Spinal cord (tissue), 10 donors: ENCODE measurements at places on chromosomes 3 and 15. TPM values are rescaled to one million over a fixed set of nuclear protein-coding genes. Genes with fewer than 3 reads are reported as not detected.

The KNL1 gene
- total RNA-seq = 13.7 TPM

- H3K27me3 ChIP-seq = no peaks in the 10 kb centered on the region
- H3K36me3 ChIP-seq = peaks cover 5% of the 10 kb centered on the region
- DNase-seq = no peak
- H3K4me3 ChIP-seq = no peak overlapping the region
- no peaks in the 10 kb centered on the region for H3K4me1 ChIP-seq
Observed at GRCh38 chr3:187261541-187261969, 30.0 kb downstream of the MASP1 start.

DNA sequence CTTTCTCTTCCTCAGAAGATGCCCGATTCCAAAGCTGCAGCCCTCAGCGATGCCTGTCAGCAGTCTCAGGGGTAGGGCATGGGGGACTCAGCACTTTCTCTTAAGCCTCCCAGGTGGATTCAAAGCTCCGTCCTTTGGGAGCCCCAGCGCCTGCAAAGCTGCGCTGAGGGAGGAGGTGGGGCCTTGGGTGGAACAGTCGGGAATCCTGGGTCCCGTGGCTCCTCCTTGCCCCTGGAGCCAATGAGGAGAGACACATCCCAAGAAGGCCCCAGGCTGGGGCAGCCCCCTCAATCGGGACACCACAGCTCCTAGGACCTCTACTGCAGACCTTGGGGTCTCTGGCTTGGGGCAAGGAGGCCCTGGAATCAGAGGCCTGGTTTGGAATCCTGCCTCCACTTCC is 227.5 kb upstream of the IGF1R start:
- peaks cover 26% of the 10 kb centered on the region for H3K27me3 ChIP-seq
- no peak for DNase-seq
- no peak overlapping the region for H3K27ac ChIP-seq
- H3K4me1 ChIP-seq = peaks cover 29% of the 10 kb centered on the region

GRCh38 chr3:18454766-18455165 is 29.6 kb upstream of the SATB1 start:
- DNase-seq = no peak
- H3K27ac ChIP-seq = no peak overlapping the region
- no peaks in the 10 kb centered on the region for H3K27me3 ChIP-seq
- H3K36me3 ChIP-seq = no peaks in the 10 kb centered on the region
- no peak overlapping the region for H3K4me3 ChIP-seq
- no peaks in the 10 kb centered on the region for H3K4me1 ChIP-seq

The PRTG gene
- 11.9 TPM for total RNA-seq

The CRELD1 gene
- total RNA-seq = 36.1 TPM

DNA sequence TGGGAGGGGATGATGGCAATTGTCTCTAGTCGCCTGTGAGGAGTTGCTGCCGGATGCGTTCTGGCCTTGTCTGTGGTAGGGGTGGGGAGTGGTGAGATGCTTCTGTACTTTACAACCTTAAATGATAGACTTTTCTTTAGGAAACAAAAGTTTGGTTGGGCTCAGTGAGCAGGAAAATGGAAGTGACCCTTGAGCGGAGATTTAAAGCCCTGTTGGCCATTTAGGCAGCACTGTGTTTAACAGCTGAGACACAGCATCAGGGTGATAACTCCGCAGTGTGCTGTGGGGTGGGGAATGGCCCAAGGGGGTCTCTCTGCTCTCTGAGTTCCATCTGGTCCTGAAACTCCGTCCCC is 36.6 kb downstream of the SPSB4 start:
- no peaks in the 10 kb centered on the region for H3K27me3 ChIP-seq
- no peak overlapping the region for H3K4me3 ChIP-seq
- H3K4me1 ChIP-seq = peaks cover 60% of the 10 kb centered on the region
- H3K27ac ChIP-seq = no peak overlapping the region
- H3K36me3 ChIP-seq = peaks cover 2% of the 10 kb centered on the region
- DNase-seq = no peak

- no peak overlapping the region for H3K4me3 ChIP-seq
- no peaks in the 10 kb centered on the region for H3K27me3 ChIP-seq
- DNase-seq = no peak
- peaks cover 23% of the 10 kb centered on the region for H3K4me1 ChIP-seq
- H3K36me3 ChIP-seq = peaks cover 17% of the 10 kb centered on the region
Observed at GRCh38 chr15:65916041-65916663, 46.9 kb downstream of the RAB11A start.

The ROBO2 gene
- 75.0 TPM for total RNA-seq

DNA sequence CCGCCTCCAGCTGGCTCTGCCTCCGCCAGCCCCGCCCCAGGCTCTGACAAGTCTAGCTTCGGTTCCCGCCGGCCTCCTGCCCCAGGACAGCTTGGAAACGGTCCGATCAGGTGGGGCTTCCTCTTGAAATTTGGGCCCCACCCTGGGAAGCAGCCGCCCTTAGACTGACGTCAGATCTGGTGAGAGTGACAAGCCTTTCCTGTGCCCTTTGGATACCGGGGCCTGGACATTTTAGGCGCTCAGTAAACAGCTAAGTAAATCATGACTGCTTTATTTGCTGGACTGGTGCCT is 378 bp upstream of the HYAL3 start:
- peak overlapping the region; percentile 97 for H3K27ac ChIP-seq
- H3K4me1 ChIP-seq = peaks cover 59% of the 10 kb centered on the region
- H3K36me3 ChIP-seq = peaks cover 42% of the 10 kb centered on the region
- no peak for DNase-seq
- no peaks in the 10 kb centered on the region for H3K27me3 ChIP-seq

- H3K27ac ChIP-seq = no peak overlapping the region
- no peaks in the 10 kb centered on the region for H3K27me3 ChIP-seq
- DNase-seq = no peak
- peaks cover 3% of the 10 kb centered on the region for H3K4me1 ChIP-seq
- no peak overlapping the region for H3K4me3 ChIP-seq
Observed at GRCh38 chr3:42214064-42214463, 51.9 kb downstream of the CCK start.

The ITIH4 gene
- total RNA-seq = 41.9 TPM

DNA sequence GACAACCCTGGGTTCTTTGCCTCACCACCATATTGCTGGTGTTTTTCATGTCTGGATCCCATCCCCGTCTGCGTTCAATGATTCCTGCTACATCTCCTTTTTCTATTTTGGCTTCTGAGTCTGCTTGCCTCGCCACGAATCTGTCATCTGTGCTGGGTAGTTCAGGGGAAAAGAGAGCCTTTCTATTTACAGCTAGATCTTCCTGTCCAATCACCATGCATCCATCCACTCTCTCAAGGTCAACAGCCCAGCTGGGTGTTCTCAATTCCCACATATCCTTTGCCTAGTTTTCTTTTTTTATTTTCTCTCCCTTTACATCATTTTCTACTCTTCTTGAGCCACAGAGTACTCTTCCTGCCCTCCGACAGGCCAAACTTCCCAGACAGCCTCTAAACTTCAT is 104.8 kb upstream of the RAD18 start:
- peaks cover 17% of the 10 kb centered on the region for H3K36me3 ChIP-seq
- no peak for DNase-seq
- H3K4me1 ChIP-seq = peaks cover 8% of the 10 kb centered on the region
- no peak overlapping the region for H3K27ac ChIP-seq
- no peak overlapping the region for H3K4me3 ChIP-seq

DNA sequence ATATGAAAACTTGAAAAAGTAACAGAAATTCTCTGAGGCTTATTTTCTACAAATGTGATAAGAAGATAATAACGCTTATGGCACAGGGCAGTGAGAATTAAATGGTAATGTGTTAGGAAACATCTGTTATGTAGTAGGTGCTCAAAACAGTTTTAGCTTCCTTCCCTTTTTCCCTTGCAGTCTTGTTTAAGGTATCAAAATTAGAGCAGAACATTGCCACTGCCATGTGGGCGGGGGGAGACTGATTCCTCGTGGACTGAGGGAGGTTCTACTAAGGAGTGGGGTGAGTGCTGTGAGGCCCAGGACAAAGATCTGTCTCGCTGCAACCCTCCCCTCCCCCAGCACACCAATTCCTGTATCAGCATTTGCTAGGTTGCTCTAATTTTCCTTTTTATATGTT is 702.4 kb downstream of the TUSC7 start:
- no peaks in the 10 kb centered on the region for H3K27me3 ChIP-seq
- H3K4me3 ChIP-seq = no peak overlapping the region
- no peaks in the 10 kb centered on the region for H3K4me1 ChIP-seq
- DNase-seq = no peak
- no peak overlapping the region for H3K27ac ChIP-seq
- H3K36me3 ChIP-seq = no peaks in the 10 kb centered on the region

The ANKRD63 gene
- total RNA-seq = not detected

The RTP1 gene
- total RNA-seq = 0.61 TPM

The DAG1 gene
- 48.7 TPM for total RNA-seq

GRCh38 chr3:13372126-13372525 is 48.0 kb downstream of the NUP210 start:
- no peak overlapping the region for H3K4me3 ChIP-seq
- no peak overlapping the region for H3K27ac ChIP-seq
- H3K27me3 ChIP-seq = no peaks in the 10 kb centered on the region
- H3K36me3 ChIP-seq = peaks cover 70% of the 10 kb centered on the region

The AADACL2 gene
- not detected for total RNA-seq

- no peaks in the 10 kb centered on the region for H3K4me1 ChIP-seq
- H3K27me3 ChIP-seq = no peaks in the 10 kb centered on the region
- peaks cover 17% of the 10 kb centered on the region for H3K36me3 ChIP-seq
- H3K27ac ChIP-seq = no peak overlapping the region
- no peak for DNase-seq
- H3K4me3 ChIP-seq = no peak overlapping the region
Observed at GRCh38 chr3:134346744-134347143, 27.5 kb downstream of the AMOTL2 start.

DNA sequence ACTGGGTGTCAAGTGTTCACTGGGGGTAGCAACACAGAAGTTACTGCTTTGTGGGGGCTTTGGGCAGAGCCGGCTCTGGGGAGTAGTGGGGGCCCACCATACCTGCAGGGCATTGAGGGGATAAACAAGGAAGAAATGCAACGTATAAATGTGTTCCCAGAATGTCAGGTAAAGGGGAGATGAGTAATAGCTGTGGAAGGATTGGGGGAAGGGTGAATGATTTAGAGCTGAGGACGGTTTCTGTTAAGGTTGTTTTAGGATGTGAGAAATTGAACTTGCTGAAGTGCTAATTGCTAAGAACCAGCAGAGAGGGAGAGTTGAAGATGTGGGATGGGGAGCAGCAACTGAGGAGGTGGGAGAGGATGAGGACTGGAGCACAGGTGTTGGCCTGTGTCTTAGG is 10.7 kb downstream of the SCG5 start:
- H3K4me3 ChIP-seq = no peak overlapping the region
- H3K4me1 ChIP-seq = no peaks in the 10 kb centered on the region
- no peak for DNase-seq
- H3K27ac ChIP-seq = no peak overlapping the region
- H3K36me3 ChIP-seq = no peaks in the 10 kb centered on the region

DNA sequence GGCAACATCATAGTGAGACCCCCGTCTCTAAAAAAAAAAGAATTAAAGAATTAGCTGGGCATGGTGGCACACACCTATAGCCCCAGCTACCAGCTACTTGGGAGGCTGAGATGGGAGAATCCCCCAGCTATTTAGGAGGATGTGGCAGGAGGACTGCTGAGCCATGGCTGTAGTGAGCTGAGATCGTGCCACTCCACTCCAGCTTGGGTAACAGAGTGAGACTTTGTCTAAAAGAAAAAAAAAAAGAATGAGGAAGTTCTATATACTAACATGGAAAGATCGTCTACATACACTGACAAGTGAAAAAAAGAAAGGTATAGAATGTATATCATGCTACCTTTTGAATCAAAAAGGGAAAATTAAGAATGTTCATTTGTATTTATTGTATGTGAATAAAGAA is 83.9 kb upstream of the CDAN1 start:
- H3K4me1 ChIP-seq = no peaks in the 10 kb centered on the region
- no peaks in the 10 kb centered on the region for H3K27me3 ChIP-seq
- no peak overlapping the region for H3K4me3 ChIP-seq
- H3K27ac ChIP-seq = no peak overlapping the region

DNA sequence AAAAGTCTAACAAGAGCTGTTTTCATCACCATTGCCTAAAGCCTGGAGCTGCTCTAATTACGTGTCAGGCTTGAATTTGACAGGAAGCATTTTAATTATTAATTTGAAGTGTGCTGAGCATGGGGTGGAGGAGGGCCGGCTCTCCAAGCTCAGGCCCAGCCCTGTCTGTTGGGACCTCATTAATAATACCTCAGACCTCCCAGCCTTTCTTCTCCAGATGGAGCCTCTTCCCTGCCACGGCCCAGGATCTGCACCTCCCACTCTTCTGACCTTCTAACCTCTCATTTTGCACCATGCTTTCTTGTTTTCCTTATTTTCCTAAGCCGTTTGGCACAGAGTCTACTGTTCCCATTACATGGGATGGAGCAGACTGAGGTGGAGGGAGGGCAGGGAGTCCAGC is 30.0 kb downstream of the INSYN1 start:
- H3K27ac ChIP-seq = no peak overlapping the region
- no peak for DNase-seq
- peaks cover 24% of the 10 kb centered on the region for H3K4me1 ChIP-seq
- H3K36me3 ChIP-seq = no peaks in the 10 kb centered on the region
- H3K27me3 ChIP-seq = no peaks in the 10 kb centered on the region
- no peak overlapping the region for H3K4me3 ChIP-seq

The SCAP gene
- total RNA-seq = 89.7 TPM

DNA sequence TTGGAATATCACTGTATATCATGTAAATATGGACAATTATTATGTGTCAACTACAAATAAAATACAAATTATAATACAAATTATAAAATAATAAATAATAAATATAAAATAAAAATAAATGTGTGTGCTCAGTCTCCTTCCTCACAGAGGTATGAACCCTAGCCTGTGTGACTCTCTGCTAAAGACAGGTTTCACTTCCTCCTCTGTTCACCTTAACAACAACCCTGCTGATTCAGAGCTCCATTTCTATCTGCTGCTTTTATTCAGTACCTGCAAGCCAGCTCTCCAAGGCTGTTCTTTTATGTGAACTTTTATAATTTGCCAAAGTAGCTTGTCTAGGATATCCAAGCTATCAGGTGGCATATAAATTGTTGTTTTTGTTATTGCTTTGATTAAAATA is 610.7 kb upstream of the GRM7 start:
- H3K36me3 ChIP-seq = no peaks in the 10 kb centered on the region
- H3K4me3 ChIP-seq = no peak overlapping the region
- no peak overlapping the region for H3K27ac ChIP-seq
- no peak for DNase-seq

The ADCY5 gene
- total RNA-seq = 56.7 TPM

The CD86 gene
- total RNA-seq = 10.9 TPM

DNA sequence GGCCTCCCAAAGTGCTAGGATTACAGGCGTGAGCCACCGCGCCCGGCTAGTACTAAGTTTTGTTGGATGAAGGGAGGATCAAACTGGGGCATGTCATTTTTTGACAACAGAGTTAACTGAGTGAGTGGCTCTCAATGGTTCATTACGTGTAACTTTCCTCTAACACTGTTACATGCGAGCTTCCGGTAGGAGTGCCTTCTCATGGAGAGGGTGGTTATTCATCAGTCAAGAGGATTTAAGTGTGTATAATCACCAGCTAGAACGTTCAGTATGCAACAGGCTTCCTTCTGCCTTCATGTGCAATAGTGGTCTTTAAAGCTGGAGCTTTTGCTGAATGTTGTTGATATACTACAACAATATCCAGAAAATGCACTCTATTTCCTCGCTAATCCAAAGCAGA is 19.1 kb upstream of the GOLGA8A start:
- no peak for DNase-seq
- H3K36me3 ChIP-seq = no peaks in the 10 kb centered on the region
- H3K27ac ChIP-seq = no peak overlapping the region
- H3K4me3 ChIP-seq = no peak overlapping the region
- no peaks in the 10 kb centered on the region for H3K27me3 ChIP-seq
- no peaks in the 10 kb centered on the region for H3K4me1 ChIP-seq

- no peak overlapping the region for H3K4me3 ChIP-seq
- no peaks in the 10 kb centered on the region for H3K27me3 ChIP-seq
- peaks cover 10% of the 10 kb centered on the region for H3K36me3 ChIP-seq
- H3K4me1 ChIP-seq = peaks cover 4% of the 10 kb centered on the region
- H3K27ac ChIP-seq = no peak overlapping the region
- DNase-seq = no peak
Observed at GRCh38 chr15:101307048-101307896, 12.2 kb upstream of the SNRPA1 start.

The ADGRG7 gene
- not detected for total RNA-seq

The POTEB gene
- not detected for total RNA-seq
